ENCODE measurements at places on chromosomes 4 and X.

DNA sequence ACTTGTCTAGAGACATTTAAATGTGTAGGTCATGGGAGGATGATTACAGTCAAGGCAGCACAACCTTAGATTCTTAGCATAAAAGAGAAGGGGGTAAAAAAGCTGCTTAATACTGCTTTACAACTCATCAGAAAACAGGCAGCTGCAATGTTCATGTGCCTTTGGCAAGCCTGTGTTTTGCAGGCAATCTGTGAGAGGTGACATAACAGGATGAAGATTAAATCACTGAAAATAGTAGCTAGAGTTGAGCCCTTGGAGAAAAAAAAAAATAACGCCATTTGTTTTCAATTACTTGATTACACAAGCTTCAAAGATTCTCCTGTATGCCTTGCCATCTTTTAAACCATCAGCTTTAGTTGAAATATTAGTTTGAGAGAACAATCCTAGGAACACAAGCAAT, 847.6 kb upstream of the LCORL start:
- DNase-seq: no peak

DNA sequence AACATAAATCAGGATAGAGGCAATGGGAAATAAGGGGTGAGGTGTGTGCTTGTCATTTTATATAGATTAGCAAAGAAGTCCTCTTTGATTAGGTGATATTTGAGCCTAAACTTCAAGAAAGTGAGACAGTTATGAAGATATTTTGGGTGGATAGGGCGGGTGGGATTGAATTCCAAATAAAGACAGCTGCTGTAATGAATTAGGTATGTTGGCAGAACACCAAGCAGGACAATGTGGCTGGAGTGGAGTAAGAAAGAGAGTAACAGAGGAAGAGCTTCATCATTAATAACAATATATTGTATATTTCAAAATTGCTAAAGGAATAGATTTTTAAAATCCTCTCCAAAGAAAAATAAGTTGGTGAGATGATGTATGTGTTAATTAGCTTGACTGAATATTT, 91.0 kb upstream of the CENPE start:
- DNase-seq: no peak

DNA sequence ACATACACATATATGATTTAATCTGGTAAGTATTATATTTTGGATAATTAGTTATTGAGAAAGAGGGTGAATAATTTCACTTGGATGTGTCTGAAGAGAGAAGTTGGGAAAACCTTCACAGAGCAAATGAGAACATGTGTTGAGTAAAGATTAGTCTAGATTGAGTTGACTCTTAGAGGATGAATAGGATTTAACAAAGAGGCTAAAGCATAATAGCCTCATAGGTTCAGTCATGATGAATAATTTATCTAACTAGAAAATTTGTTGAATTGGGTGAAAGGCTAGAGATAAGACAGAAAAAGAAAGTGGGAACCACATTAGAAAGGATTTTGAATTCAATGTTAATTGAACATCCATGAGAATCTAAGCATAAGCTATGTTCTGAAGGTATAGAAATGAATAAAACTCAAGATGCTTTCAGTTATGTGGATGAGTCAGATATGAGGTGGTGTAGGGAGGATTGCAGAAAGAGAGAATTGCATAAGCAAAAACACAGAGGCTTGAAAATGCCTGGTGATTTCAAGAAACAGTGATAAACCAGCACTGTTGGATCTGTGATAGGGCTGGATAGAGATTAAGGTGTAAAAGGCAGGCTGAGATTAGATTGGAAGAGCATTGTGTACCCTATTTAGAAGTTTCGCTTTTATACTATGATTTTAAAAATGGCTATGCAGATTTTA, 207.6 kb upstream of the NR3C2 start:
- DNase-seq: no peak

- no peak for DNase-seq
These were observed 63.7 kb upstream of the PDGFRA start for GRCh38 chr4:54165438-54165837.

- DNase-seq: no peak
These were observed 190.1 kb upstream of the BMP3 start for GRCh38 chr4:80840396-80840795.

DNA sequence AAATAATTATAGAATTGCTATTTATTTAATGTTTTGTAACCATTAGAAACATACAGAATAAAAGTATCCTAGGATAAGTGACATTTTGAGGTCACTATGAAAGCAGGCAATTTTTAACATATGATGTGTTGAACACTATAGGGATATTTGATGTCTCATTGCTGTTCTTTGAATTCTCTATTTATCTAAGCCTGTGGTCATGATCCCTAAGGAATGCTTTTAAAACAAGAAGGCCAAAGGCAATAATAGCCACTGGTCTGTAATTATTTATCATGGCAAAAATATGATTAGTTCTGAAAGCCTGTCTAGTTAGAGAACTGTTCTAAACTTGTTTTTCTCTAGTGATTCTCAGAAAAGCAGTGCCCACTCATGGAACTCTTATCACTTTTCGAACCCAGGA, 186.6 kb downstream of the RPA4 start:
- no peak for DNase-seq

DNA sequence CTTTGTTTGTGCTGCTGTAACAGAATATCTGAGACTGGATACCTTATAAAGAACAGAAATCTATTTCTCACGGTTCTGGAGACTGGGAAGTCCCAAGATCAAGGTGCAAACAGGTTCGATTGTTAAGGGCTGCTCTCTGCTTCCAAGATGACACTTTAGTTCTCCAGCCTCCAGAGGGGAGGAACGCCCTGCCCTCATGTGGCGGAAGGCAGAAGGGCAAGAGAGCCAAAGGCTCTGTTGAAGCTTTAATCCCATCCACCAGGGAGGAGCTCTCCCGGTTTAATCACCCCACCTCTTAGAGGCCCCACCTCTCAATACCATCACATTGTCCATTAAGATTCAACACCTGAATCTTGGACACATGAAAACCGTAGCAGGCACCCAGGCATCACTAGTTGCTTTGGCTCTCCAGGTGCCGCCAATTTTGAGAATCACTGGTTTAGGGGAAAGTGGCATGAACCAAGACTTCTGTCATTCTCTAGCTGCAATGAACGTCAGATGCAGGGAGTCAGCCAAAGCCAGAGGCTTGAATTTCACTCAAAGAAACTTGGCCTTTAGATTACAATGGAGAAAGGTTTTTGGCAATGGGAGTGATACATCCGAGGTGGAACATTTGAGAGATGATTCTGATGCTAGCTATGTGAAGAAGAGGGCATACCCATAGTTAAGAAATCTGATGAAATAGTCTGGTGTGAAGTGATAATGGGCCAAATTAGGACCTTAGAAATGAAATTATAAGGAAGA, 15.7 kb downstream of the FHL1 start:
- no peak for DNase-seq

GRCh38 chrX:102498732-102499131, 17.8 kb downstream of the TMSB15A start:
- DNase-seq: no peak

- no peak for DNase-seq
These were observed 132.6 kb downstream of the ADGRL3 start for GRCh38 chr4:61332693-61333092.

GRCh38 chrX:112642349-112642748, 37.4 kb downstream of the LHFPL1 start:
- DNase-seq: peak; percentile 29

DNA sequence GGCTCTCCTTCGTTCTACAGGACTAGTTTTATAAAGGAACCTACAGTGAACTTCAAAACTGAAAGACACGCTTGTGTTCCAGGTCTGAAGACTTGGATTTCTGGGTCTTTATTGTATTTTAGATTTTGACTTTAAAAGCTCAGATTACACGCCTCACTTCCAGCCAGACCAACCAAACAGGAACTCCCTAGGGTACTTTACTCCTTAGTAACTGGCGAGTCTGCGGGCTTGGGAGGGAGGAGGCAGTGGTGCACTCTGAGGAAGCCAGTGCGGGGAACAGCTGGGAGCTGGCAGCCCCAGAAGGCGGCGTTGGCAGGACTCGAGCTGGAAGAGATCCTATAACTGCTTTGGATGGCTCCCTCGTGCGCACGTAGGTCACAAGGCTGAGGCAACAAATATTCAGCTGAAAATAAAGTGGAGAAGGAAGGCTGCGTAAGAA, 391 bp upstream of the PHKA1 start:
- no peak for DNase-seq

DNA sequence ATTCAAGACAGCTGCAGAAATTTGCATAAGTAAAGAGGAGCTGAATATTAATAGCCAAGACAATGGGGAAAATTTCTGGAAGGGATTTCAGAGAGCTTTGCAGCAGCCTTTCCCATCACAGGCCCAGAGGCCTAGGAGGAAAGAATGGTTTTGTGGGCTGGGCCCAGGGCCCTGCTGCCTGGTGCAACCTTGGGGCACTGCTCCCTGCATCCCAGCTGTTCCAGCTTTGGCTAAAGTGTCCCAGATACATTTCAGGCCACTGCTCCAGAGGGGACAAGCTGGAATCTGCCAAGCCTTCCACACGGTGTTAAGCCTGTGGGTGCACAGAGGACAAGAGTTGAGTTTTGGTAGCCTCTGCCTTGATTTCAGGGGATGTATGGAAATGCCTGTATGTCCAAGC, 185.6 kb upstream of the SFRP2 start:
- DNase-seq: no peak

- peak; percentile 93 for DNase-seq
These were observed at the start of gene DCK for GRCh38 chr4:70993181-70994068. Gene DCK (plus strand): TSS chr4:70993649. CDS start chr4:70993836, 187 bp downstream.

GRCh38 chrX:78303086-78303485, 24.3 kb downstream of the CYSLTR1 start:
- DNase-seq: no peak

DNA sequence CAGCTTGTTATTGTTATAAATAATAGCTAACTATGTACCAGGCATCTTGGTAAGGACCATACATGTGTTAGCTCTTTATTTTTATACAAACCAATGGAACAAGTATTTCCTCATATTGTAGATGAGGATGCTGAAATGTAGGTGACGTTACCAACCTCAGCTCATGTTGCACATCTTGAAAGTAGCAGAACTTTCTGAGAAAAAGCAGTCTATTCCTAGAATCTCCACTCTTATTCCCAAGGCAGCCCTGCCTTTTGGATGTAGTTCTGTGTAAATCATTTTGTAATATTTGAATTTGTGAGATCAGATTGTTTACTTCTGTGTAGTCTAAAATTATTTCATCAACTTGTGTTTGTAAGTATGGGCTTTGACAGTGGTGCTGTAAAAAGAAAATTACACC, 5.3 kb downstream of the FHDC1 start:
- no peak for DNase-seq

DNA sequence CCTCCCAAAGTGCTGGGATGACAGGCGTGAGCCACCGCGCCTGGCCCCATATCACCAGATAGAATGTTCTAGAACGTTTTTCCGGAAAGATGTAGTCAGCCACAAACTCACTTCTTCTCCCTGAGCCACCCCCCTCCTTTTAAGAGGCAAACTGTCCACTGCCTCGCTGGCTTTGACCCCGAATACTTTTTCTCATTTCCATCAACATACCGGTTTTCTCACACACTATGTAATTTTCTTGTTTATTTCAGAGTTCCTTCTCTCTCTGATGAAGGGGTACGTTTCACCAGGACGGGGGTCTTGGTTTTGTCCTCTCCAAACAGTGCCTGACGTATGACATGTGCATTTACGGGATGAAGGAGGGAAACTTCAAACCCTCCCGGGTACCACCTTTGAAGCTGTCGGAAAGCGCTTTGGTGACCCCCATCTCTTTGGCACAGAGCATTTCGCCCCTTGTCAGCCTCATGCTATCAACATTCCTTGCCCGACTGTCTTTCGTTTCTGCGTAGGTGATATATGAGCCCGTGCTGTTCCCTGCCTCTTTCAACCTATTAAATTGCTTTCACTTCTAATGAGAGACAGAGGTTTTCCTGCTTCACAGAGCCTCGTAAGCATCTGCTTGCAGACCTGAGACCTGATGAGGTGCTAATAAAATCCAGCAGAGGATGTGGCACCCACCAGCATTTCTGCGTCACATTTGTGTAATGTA, 73.8 kb downstream of the CRLF2 start:
- no peak for DNase-seq

DNA sequence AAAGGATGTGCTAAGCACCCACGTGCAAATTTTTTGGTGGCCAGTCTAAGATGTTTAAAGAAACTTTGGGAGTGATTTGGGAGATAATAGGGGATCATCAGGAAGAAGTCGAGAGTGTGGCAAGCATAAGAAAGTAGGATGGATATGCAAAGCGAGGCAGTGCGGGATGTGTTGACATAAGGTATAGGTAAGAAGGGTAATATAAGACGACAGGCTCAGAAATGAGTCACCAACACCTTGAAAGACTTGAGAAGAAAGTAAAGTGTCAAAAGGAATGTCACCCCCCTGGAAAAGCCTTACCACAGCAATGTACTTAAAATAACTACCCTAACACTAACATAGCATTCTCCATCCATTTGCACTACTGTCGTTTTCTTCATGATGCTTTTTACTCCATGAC, 69.8 kb upstream of the BMP2K start:
- no peak for DNase-seq

GRCh38 chrX:95764972-95765451, 919.6 kb upstream of the DIAPH2 start:
- DNase-seq: no peak

- no peak for DNase-seq
These were observed 12.5 kb downstream of the USO1 start for GRCh38 chr4:75736862-75737261.

- DNase-seq: no peak
These were observed 45.6 kb downstream of the EPHA5 start for GRCh38 chr4:65624651-65625050.

Data from liver (tissue), 10 donors.